Activated CD4-positive, CD25-positive, alpha-beta regulatory T cell (primary cell): ENCODE measurements at places on chromosomes 13 and 19.

DNA sequence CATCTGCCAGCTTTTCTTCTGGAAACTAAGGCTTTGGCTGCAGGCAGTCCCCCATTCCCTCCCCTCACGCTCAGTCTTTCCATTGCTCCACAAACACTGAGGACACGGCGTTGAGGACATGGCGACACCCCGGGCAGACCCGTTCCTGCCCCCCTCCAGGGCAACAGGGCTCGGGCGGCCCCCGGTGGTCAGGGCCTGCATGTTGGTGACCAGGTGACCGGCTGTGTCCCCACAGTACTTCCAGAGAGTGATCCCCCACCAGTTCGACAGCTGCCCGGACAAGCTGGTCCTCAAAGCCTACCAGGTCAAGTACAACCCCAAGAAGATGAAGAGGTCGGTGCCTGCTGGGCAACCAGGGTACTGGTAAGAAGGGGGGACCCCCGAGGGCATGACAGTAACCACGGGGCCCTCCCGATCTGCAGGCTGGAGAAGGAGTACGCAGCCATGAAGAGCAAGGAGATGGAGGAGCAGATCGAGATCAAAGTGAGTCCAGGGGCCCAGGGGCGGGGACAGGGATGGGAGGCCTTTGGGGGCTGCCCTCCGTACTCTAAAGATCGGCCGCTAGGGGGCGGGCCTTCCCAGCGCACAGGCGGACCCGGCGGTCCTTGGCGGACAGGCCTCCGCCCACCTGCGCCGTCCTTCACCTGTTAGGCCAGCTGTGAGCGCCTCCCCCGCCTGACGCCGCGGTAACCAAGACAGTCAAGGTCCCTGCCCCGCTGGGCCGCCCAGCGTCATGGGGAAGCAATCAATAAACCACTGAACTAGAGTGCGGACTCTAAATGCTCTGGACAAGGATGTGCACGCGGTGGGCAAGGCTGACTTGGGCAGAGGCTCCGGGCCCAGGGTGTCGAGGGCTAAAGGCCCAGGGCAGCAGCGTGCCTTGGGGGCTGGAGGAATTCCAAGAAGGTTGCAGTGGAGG is 21.1 kb downstream of the PRR36 start:
- peak; percentile 44 for DNase-seq

- no peak for DNase-seq
Measured at GRCh38 chr13:23673354-23673753, 103.1 kb downstream of the TNFRSF19 start.

DNA sequence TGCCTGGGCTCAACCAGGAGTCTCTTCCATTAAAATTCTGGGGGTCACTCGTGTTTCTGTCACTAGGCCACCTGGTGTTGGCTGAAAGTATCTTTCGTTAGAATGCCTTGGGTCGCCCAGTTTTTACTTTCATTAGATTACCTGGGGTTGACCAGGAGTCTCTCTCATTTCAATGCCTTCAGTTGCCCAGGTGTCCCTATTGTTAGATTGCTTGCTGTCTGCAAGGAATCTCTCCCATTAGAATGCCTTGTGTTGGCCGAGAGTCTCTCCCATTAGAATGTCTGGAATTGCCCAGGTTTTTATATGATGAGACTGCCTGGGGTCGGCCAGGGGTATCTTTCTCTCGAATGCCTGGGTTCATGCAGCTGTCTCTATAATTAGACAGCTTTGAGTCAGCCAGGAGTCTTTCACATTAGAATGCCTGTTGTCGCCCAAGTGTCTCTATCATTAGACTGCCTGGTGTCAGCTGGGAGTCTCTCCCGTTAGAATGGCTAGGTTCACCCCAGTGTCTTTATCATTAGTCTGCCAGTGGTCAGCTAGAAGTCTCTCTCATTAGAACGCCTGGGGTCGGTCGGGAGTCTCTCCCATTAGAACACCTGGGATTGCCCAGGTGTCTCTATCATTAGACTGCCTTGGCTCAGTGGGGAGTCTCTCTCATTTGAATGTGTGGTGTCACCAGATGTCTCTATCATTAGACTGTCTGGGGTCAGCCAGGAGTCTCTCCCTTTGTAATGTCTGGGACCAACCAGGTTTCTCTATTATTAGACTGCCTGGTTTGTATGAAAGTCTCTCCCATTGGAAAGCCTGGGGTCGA is 1446.8 kb downstream of the UQCRFS1 start:
- no peak for DNase-seq

DNA sequence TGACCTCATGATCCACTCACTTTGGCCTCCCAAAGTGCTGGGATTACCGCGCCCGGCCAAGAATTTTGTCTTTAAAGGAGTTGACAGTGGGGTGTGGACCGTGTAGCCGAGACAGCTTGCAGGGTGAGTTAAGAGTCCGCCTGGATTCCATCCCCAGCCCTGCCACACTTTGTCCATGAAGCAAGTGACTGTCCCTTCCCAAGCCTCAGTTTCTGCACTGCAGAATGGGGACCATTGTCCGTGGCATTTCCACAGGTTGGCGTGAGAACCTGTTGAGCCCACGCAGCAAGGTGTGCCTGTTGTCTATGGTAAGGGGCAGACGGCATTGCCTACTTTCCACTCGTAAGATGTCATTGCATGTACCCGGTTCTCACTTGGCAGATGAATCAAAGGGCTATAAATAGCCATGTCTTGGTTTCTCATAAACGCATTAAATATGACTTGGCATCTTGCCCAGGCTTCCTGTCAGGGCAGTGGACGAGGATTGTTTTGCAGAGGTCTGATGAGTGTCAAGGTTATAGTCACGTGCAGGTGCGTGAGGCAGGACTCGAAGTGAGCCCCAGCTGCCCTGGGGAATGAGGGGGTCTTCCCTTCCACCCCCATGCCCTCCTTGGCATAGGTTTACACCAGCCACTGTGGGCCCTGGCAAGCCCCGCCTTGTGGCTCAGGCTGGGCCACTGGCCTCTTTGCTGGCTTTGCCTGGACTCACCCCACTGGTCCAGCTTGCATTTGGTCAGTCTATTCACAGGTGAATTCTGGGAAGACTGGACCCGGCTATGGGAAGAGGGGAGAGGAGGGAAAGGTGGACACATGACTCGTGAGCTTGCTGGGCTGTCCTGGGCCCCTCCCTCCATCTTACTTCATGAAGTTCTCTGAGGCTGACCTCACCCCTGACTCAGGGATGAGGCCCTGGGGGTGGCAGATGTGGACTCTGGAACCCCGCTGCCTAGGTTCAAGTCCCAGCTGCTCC is 14.6 kb downstream of the FAM187B start:
- DNase-seq = peak; percentile 46

DNA sequence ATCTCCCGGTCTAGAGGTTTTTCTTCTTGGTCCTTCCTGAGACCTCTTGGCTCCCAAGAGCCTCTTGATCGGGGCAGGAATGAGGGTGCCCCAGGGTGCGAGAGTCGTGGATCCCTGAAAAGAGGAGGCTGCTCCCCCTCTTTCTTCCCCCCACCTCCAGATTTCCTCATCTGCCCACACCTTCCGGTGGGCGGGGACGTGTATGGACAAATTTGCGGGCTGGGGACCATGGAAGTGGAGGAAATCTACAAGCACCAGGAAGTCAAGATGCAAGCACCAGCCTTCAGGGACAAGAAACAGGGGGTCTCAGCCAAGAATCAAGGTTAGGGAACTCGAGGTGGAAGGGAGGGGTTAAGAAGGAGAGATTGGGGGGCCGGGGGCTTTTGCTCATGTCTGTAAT is at the start of gene MCEMP1:
Gene MCEMP1, plus strand, starts transcription at position 237 of the 400 bp plus-strand sequence. Its CDS starts 31 bp downstream, at position 268.
- no peak for DNase-seq

DNA sequence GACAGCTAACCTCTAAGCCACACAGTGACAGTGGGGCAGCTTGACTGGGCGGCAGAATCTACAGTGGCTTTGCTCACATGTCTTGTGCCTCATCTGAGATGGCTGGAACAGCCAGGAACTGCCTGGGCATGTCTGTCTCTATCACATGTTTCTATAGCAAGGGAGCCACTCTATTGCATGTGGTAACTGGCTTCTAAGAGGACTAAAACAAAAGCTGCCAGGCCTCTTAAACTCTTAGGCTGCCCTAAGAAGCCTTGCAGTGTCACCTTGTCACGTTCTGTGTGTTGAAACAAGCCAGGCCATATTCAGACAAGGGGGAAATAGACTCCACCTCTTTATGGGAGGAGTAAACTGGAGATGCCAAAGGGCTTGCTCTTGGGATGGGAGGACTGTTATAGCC is 122.9 kb upstream of the MAB21L1 start:
- DNase-seq = no peak

- DNase-seq = no peak
Measured at GRCh38 chr19:54573330-54573872, at the start of gene LILRA2. Gene LILRA2, plus strand, starts transcription at chr19:54573790. Its CDS starts 89 bp downstream, at chr19:54573879.

GRCh38 chr13:102774214-102774568 is 605 bp upstream of the TEX30 start:
- DNase-seq = peak; percentile 11

DNA sequence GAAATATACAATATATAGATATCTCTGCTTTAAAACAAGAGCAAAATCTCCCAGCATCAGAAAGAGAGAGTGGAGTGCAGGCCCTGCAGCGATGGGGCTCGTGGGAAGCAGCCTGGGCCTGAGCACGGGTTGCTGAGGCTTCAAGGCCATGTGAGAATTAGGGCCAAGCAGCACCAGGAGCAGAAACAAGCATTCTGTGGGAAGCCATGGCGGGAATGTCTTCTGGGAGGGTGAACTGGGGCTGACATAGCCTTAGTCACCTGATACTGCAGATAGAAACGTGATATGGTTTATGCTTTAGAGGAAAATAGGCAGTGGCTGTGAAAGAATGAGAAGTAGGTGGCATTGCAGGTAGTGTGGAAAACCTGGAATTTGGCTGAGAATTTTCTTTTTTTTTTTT is 472.3 kb downstream of the IRS2 start:
- DNase-seq = no peak

DNA sequence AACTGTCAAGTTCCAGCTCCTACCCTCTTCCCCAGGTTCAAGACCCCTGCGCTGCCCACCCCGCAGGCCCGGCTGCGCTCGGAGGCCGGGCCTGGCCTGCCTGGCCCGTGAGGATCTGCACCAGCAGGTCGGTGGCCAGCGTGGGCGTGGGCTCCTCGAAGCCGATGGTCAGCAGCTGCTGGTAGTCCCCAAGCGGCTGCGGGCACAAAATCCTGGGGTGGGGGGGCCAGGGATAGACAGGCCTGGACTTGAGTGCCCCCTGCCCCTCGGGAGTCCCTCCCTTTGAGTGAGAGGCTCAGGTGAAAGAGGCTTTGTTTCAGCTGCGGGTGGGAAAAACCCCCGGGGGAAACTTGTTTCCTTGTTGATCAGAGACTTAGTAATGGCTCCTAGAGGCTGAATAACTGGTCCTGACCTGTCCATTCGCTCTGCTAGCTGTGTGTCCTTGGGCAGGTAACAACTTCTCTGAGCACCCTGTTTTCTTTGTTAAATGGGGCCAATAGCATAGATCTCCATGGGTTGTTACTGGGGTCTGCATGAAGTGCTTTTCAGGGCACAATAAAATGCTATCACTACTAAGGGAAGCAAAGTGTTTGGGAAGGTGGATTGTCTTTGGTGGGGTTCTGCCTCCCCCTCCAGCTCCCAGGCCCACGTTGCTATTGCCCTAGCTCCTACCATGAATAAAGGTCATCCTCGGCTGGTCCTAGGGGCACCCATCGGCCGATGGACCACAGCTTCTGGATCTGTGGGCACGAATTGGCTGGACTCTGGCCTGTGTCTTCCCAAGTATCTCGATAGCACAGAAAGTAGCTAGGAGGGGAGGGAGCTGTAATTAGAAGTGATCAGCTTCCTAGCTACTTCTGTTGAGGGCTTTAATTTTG is 3.5 kb downstream of the C19orf67 start:
- DNase-seq = no peak
